ENCODE measurements at places on chromosomes 3 and 15. TPM values are rescaled to one million over a fixed set of nuclear protein-coding genes. Genes with fewer than 3 reads are reported as not detected.

The FYCO1 gene
- total RNA-seq = 16.5 TPM

The ALAS1 gene
- total RNA-seq = 28.3 TPM

The CLDN11 gene
- 0.36 TPM for total RNA-seq

DNA sequence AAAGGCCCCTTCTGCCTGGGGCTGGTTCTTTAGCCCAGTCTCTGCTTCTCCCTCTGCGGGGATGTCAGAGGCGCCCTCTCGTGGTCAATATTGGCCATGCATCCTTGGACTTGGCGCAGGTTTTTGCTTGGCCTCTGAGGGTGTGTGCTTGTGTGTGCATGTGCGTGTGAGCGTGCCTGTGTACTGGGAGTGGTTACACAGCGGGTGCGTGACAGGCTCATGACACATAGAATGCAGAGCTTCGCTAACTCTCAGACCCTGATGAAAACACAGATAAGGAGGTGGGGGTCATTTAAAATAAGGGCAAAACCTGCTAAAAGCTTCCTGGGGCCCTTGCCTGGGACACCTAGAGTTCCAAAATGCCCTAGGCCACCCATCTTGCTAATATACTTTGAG is 160.9 kb downstream of the SMAD6 start:
- DNase-seq = peak; percentile 91

DNA sequence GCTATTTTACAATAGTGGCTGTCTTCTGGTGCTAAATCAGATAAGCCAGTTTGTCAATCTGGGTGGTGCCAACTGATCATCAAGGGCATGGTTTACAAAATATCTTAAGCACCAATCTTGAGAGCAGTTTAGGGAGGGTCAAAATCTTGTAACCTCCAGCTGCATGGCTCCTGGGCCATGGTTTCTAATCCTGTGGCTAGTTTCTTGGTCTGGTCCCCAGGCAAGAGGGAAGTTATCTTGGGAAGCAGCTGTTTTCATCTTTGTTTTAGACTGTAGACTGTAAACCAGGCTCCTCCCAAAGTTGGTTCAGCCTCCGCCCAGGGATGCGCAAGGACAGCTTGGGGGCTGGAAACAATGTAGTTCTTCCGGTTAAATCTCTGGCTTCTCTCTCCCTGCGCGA is 166.8 kb downstream of the IL1RAP start:
- DNase-seq = no peak

- no peak for DNase-seq
Observed at GRCh38 chr3:79329154-79329553, 438.6 kb downstream of the ROBO1 start.

GRCh38 chr3:48543271-48543866 is 13.2 kb downstream of the PFKFB4 start:
- DNase-seq = no peak

GRCh38 chr3:46280105-46280797 is 38.0 kb downstream of the CCR3 start:
- no peak for DNase-seq

- no peak for DNase-seq
Observed at GRCh38 chr3:159332535-159333099, 530.8 kb downstream of the MFSD1 start.

GRCh38 chr15:35442742-35443141 is 103.2 kb downstream of the DPH6 start:
- DNase-seq = no peak

DNA sequence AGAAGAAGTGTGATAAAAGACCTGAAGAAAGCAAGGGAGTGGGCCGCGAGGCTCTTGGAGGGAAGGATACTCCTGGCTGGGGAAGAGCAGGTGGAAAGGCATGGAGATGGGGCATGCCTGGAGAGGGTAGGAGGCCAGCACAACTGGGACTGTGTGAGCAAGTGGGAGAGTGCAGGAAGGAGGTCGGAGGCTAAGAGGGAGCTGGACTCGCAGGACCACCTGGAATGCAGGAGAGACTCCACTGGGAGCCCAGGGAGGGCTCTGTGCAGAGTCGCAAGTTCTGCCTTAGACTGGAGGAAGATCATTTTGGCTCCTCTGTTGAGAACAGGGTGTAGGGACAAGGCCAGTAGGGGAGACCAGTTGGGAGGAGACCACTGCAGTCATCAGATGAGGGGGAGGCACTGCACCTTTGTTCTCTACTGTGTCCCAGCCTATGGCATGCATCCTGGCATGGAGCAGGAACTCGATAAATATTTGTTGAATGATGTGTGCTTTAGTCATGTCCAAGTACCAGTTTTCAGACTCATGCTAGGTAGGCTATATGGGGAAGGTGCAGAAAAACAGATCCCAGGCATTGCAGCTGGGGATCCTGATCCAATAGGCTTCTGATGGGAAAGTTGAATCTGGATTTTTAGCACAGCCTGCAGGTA is 13.7 kb downstream of the FAM107A start:
- no peak for DNase-seq

- no peak for DNase-seq
Observed at GRCh38 chr3:13223574-13224237, 150.5 kb upstream of the IQSEC1 start.

DNA sequence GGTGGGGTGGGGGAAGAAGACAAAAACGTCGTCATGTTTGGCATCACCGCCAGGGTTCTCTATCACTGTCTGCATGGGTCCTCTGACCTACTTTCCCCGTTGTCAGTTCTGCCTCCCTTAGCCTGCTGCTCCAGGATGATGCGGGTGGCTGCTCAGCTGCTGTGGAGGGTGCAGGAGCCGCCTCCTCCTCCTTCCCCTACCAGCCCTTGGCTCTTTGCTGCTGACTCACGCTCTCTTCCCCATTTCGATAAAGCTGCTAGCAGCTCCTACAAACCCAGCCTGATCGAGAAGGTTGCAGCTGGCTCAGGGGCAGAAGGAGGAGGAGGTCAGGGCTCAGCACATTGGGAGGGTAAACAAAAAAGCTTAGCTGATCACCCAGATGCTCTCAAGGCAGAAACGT is 49.5 kb upstream of the SEC13 start:
- no peak for DNase-seq

DNA sequence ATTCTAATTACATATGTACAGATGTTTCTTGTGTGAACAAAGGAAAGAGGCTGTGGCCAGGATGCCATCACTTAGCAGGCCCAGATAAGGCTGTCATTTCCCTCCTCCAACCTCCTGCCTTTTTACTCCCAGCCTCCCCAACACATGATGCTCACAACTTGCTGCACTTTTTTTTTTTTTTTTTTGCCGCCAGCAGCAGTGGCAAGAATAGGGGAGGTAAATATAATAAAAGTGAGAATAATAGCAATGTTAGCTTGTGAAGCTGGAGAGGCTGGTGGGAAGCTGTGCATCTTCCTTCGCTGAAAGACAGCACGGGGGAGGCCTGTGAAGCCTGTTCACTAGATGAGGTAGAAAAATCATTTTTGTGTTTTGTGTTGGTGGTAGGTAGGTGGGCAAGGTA is 42.5 kb upstream of the MYO5C start:
- DNase-seq = no peak

DNA sequence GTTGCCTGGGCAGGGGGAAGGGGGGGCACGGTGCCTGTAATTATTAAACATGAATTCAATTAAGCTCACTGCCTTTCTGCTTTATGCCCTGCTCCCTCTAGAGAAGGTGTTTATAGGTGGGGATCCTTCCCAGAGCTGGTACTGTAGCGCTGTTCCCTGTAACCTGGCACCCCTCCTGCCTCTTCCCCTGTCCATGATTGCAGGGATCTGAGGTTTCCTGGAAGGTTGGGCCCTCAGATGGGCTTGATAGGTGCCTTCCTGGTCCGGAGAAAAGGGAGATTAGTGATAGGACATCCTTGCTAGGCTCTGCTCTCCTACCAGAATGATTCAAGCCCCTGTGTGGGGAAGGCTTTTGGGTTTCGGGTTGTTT is 2.1 kb upstream of the FAM131A start:
- no peak for DNase-seq

DNA sequence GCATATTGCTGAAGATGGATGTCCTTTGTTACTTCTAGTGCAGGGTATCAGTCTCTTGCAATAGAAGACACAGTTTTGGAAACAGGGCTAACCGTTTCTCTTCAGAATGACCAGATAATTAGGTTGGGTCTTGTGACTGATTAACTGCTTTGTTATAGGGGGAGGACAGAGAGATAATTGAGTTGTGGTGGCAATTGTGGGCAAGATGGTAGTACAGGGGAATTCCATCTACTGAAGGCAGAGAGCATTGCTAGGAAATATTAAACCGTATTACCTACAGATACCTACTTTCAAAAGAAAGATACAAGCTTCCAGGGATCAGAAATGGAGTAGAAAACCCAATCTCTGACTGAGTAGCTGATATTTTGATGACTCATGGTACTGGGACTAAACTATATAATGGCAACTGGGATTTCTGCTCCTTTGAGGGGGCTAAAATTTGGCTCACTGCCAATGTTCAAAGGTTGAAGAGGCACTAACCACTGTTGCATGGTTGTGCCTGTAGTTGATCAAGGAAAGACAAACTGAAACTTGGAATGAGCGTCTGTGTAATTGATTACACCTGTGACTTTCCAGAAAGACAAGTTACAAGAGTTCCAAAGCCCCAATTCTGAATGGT is 4.2 kb downstream of the PRR23B start:
- no peak for DNase-seq
